Activated naive CD4-positive, alpha-beta T cell treated with Interleukin-2 at 50 U/mL for 16 hours (primary cell): ENCODE measurements at places on chromosomes 16 and 17.

- no peak for DNase-seq
Measured at GRCh38 chr17:62787366-62787765, 20.7 kb downstream of the MARCHF10 start.

- no peak for DNase-seq
Measured at GRCh38 chr17:57899822-57900221, 50.0 kb upstream of the MRPS23 start.

GRCh38 chr16:82672676-82673075 lies 45.9 kb downstream of the CDH13 start:
- no peak for DNase-seq

GRCh38 chr17:728911-729310 lies 3.5 kb upstream of the TLCD3A start:
- DNase-seq: no peak

- no peak for DNase-seq
Measured at GRCh38 chr16:69927056-69927757, 23.9 kb upstream of the CLEC18A start.

- DNase-seq: no peak
Measured at GRCh38 chr17:36507266-36507665, 20.8 kb downstream of the ZNHIT3 start.

DNA sequence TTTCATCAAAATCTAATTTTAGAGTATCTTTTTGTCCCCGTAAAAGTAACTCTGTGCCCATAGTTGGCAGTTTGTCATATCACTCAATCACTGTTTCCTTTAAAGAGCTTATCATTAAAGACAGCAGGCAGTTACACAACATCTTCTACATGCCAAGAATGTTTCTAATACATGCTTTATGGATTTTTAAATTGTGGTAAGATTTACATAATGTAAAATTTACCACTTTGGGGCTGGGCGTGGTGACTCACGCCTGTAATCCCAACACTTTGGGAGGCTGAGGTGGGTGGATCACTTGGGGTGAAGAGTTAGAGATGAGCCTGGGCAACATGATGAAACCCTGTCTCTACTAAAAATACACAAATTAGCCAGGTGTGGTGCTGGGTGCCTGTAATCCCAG lies 687.2 kb downstream of the WWOX start:
- DNase-seq: no peak

DNA sequence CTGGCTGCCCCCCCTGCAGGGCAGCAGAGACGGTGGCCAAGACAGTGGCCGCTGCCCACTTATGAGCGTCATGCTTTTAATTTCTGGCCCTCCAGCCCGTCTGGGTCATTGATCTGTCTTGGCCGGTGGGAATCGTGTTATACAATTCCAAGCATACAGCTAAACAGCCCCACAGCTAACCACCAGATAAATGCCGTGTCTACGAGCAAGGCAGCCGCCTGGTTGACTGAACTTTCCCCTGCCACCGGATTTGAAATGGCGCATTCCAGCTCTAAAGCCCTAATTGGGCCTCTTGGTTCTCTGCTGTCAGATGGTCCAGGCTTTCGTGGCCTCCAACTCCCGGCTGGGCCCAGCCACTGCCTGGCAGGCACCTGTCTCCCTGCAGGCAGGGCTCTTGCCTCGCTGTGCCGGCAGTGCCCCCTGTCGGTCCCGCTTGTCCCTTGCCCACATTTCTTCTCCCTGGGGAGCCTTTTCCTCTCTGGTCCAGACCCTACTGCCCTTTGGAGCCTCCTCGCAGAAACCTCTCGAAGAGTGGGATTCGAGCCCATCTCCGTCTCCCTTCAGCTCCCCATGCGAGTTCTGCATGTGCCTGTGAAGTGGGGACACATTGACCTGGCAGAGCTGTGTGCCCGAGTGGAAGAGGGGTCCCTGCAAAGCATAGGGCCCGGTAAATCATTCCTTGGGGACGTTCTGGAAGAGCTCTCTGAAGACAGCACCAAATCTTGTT lies 1.8 kb upstream of the RBFOX3 start:
- DNase-seq: peak; percentile 20

GRCh38 chr17:76557368-76558197 lies 17.7 kb downstream of the PRCD start:
- DNase-seq: peak; percentile 94

DNA sequence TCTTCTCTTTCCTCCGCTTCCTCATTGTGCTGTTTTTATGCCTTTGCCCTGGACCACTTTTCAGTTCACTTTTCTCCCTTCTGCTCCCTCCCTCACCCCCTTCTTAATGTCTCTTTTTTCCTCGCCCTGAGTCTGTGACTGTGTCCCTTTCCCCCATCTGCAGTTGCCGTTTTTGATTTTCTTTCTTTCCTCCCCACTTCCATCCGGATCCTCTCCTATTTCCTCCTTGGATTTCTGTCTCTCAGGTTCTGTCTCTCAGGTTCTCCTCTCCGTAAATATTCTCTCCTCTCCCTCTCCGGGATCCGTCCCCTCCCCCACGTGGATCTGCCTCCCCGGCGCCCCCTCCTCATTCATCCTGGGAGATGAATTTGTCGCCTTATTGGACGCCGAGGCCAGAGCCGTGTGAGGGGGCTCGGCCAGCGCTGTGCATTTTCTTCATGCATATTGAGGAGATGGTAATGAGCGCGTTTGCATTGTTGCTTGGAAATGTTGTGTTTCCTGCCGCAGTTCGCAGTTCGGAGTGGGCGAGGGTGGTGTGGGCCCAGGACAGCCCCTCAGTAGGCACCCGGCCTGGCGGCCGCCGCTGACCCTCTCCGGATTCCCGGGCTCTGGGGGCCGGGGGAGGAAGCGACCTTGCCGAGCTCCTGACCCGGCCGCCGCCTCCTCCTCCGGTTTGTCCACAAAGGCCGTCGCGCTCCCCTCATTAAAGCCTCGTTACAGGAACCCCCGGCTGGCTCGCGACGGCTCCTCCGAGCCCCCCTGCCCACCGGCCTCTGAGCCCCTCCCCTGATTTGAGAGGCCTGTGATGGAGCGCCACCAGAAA lies 4.5 kb upstream of the IRX3 start:
- DNase-seq: no peak

DNA sequence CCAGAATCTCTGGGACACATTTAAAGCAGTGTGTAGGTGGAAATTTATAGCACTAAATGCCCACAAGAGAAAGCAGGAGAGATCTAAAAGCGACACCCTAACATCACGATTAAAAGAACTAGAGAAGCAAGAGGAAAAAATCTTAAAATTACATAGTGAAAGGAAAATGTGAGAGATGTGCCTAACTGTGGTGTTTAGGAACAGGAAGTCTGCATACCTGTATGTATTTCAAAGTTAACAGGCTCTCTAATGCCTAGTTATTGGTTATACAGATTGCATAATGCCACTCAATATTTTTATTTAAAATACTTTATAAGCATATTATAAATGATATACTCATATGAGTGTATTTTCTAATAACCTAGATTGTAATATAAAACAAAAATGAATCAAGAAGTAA lies 25.9 kb downstream of the ZNF267 start:
- no peak for DNase-seq

DNA sequence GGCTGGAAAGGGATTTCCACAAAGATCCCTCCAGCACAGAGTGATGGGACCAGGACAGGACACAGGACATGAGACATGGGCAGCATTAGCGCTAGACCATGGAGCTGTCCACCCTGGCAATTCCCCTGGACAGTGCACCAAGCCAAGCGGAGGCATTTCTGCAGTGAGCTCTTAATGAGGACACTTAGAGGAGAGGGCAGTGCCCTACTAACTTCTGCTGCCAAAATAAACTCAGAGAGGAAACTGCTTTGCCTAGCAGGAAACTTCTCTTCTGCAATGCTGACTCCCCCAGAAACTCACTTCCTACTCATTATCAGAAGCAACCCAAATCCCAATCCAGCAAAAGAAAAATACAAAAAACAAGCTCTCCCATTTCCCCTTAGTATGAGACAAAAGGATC lies 119.2 kb downstream of the HS3ST2 start:
- no peak for DNase-seq

DNA sequence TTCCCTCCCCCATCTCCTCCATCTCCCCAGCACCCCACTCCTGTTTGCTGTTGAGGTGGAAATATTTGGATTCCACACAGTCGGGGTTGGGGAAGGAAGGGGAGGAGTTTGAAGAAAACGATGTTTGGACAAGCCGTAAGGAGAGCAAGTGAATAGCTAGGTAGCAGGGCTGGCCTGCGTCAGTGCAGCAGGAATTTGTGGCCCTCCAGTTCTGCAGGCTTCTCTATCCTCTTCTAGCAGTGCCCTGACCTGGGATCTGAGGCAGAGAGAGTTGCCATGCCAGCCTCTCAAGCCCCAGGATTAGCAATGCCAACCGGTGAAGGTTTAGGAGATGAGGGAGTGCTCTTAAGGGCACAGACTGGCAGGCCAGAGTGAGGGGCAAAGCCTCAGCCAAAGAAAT lies 12.5 kb downstream of the TLCD2 start:
- DNase-seq: no peak

DNA sequence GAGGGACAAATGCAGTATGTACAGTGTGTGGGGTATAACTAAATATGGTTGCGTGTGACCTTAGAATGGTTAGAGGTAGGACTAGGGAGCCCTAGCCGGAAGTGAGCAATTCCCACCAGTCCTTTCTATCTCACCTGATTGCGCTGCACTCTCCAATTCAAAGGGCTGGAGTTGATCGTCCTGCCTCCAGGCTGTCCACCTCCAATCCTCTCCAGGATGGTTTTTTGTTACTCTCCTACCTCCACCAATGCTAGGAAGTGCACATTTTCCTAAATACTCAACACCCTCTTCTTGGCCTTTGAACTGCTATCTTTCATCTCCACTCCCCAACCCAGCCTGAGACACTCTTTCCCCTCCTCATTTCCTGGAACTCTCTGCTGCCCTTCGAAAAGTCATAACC lies 181.7 kb upstream of the ASIC2 start:
- no peak for DNase-seq

DNA sequence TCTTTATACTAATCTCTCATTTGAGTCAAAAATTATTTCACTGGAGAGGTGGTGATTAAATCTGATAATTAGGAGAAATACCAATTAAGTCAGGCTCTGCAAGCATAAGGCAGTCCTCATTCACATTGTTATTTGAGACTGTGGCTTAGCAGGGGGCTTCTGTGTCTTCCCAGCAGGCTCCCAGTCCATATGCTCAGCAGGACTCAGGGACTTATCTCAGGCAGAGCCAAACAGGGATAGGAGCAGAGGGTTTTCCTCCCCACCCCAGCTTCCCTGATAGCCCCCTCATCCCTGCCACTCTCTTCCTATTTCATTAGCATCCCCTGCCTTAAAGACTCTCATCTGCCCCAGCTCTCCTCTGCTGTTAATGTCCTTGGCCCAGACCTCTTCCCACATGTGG lies 104.3 kb upstream of the DNAH9 start:
- DNase-seq: no peak

- DNase-seq: no peak
Measured at GRCh38 chr16:62709794-62710193, 673.6 kb upstream of the CDH8 start.

DNA sequence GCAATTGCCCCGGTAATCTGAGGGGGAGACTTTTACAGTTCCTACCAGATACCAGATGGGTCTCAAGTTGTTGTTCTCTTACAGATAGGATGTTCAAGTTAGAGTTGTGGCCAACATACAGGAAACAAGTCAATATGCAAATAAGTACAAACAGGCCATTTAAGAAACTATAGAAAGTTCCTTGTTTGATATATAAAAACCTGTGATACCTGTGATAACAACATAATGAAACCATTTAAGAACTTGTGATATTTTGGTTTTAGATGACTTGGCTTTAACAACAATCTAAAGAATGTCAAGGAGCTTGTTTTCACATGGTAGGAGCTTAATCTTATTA lies 16.8 kb downstream of the CDR2 start:
- no peak for DNase-seq

DNA sequence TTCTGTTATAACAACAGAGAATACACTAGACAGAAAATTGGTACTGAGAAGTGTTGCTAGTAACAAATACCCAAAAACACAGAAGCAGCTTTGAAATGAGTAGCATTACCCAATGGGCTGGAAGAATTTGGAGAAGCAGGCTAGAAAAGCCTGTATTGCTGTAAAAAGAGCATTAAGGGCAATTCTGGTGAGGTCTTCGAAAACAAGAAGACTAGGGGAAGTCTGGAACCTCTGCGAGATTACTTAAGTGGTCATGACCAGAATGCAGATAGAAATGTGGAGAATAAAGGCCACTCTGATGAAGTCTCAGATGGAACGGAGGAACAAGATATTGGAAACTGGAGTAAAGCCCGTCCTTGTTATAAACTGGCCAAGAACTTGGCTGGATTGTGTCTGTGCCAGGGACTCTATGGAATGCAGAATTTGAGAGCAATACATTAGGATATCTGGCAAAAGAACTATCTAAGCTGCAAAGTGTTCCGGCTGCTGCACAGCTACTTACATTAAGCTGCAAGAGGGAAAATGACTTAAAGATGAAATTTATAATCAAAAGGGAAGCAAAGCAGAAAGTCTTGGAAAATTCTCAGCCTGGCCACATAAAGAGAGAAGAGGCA lies 44.9 kb upstream of the PEMT start:
- no peak for DNase-seq

- peak; percentile 60 for DNase-seq
Measured at GRCh38 chr17:34199932-34200534, 55.1 kb upstream of the CCL2 start.

GRCh38 chr17:34095106-34095505 lies 160.0 kb upstream of the CCL2 start:
- no peak for DNase-seq

GRCh38 chr17:51046046-51046445 lies 74.6 kb downstream of the SPAG9 start:
- no peak for DNase-seq

DNA sequence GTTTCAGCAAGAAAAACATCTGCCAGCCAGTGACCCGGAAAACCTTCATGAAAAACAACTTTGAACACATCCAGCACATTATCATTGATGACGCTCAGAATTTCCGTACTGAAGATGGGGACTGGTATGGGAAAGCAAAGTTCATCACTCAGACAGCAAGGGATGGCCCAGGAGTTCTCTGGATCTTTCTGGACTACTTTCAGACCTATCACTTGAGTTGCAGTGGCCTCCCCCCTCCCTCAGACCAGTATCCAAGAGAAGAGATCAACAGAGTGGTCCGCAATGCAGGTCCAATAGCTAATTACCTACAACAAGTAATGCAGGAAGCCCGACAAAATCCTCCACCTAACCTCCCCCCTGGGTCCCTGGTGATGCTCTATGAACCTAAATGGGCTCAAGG lies 22.2 kb downstream of the SLFN5 start:
- DNase-seq: no peak

DNA sequence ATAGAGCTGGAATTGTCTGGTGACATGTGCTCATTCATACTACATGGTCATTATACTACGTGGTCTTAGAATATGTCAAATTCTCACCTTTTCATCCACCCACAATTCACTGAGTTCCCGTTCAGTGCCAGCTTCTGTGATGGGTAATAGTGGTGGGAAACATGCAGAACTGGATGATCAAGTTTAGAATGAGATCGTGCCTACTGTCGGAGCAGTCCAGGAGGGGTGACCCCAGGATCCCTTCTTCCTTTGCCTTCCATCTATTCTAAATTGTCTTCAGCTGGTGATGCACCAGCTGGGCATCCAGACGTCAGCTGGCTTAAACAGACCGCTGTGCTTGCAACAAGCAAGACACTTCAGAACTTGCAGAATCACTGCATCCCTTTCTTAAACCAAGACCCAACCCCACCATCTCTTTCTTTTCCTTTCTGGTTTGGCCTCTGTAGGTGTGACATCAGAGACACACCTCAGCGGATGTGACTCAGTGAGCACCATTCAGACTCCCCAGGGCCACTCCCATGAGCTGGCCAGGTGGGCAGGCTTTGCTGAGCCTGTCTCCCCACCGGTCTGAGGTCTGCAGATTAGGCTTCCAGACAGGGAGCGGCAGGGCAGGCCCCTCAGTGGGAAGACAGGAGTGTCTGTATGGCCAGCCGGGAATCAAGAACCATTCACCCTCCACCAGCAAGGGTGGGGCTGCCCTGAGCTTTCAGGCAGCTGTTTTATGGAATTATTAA lies 18.1 kb downstream of the C17orf100 start:
- DNase-seq: no peak
